ENCODE measurements at places on chromosomes 13 and 19. TPM values are rescaled to one million over a fixed set of nuclear protein-coding genes. Genes with fewer than 3 reads are reported as not detected.

The KIR2DL3 gene
- total RNA-seq, result not detected

The NLRP4 gene
- not detected for total RNA-seq

The LGALS7 gene
- not detected for total RNA-seq

The FUT3 gene
- 17.3 TPM for total RNA-seq

The KLK2 gene
- total RNA-seq, result not detected

The LILRA1 gene
- 4.7 TPM for total RNA-seq

The ATP4A gene
- total RNA-seq, result not detected

The PALM3 gene
- total RNA-seq, result 10.0 TPM

The ZNF560 gene
- not detected for total RNA-seq

The DGKH gene
- total RNA-seq, result 21.3 TPM

The DHDH gene
- 3.0 TPM for total RNA-seq

The EFNA2 gene
- total RNA-seq, result not detected

The UHRF1 gene
- total RNA-seq, result 0.90 TPM

The KLF16 gene
- 28.0 TPM for total RNA-seq

The ZSWIM4 gene
- 10.6 TPM for total RNA-seq

The MEF2B gene
- total RNA-seq, result 1.4 TPM

The TPTE2 gene
- not detected for total RNA-seq

The B3GNT3 gene
- 2.1 TPM for total RNA-seq

The TMEM272 gene
- total RNA-seq, result not detected

The RTBDN gene
- not detected for total RNA-seq

The FXYD3 gene
- 145 TPM for total RNA-seq

The KCTD12 gene
- 152 TPM for total RNA-seq

The FAM216B gene
- not detected for total RNA-seq

The ANO8 gene
- total RNA-seq, result 14.6 TPM

The MEDAG gene
- 5.5 TPM for total RNA-seq

The APOC1 gene
- 558 TPM for total RNA-seq

The GPR12 gene
- not detected for total RNA-seq

The CCDC8 gene
- total RNA-seq, result 8.9 TPM

The HCST gene
- total RNA-seq, result 44.0 TPM

The USHBP1 gene
- total RNA-seq, result 14.0 TPM

The DNASE2 gene
- 61.0 TPM for total RNA-seq

The PCDH20 gene
- 6.3 TPM for total RNA-seq

The ICAM4 gene
- total RNA-seq, result 11.1 TPM

The CD79A gene
- total RNA-seq, result 1.4 TPM

The PSG1 gene
- total RNA-seq, result not detected

The CEACAM20 gene
- 0.35 TPM for total RNA-seq

The ZNF28 gene
- total RNA-seq, result 18.6 TPM

The SH2D3A gene
- 26.0 TPM for total RNA-seq

The IL17D gene
- 3.8 TPM for total RNA-seq

The ZNF420 gene
- 8.7 TPM for total RNA-seq

The TNNT1 gene
- 1.2 TPM for total RNA-seq

The BEST2 gene
- not detected for total RNA-seq

The C19orf38 gene
- 7.4 TPM for total RNA-seq

The CYSLTR2 gene
- 0.67 TPM for total RNA-seq

The IL11 gene
- 0.84 TPM for total RNA-seq

The CELF5 gene
- not detected for total RNA-seq

The NKPD1 gene
- not detected for total RNA-seq

The PSG5 gene
- not detected for total RNA-seq

The TSSK6 gene
- total RNA-seq, result 1.8 TPM

The APOC4 gene
- total RNA-seq, result not detected

The TTC9B gene
- total RNA-seq, result not detected

The ZNF441 gene
- total RNA-seq, result 10.0 TPM

The MAP4K1 gene
- 12.1 TPM for total RNA-seq

The CEACAM16 gene
- not detected for total RNA-seq

The PDX1 gene
- not detected for total RNA-seq

The PSG7 gene
- total RNA-seq, result not detected
